ENCODE measurements at places on chromosomes 12 and 14. TPM values are rescaled to one million over a fixed set of nuclear protein-coding genes. Genes with fewer than 3 reads are reported as not detected.

Gene TEX52
- 1.5 TPM for polyA plus RNA-seq

Gene POLE
- polyA plus RNA-seq: 24.5 TPM

Gene OR11H6
- not detected for polyA plus RNA-seq

Gene BRF1
- 21.7 TPM for polyA plus RNA-seq

Gene MPHOSPH9
- polyA plus RNA-seq: 27.1 TPM

Gene CMA1
- not detected for polyA plus RNA-seq

Gene DLK1
- 1,941 TPM for polyA plus RNA-seq

Gene RNASE1
- 173 TPM for polyA plus RNA-seq

Gene KLHDC1
- polyA plus RNA-seq: 3.2 TPM

Gene HOXC6
- 15.7 TPM for polyA plus RNA-seq

DNA sequence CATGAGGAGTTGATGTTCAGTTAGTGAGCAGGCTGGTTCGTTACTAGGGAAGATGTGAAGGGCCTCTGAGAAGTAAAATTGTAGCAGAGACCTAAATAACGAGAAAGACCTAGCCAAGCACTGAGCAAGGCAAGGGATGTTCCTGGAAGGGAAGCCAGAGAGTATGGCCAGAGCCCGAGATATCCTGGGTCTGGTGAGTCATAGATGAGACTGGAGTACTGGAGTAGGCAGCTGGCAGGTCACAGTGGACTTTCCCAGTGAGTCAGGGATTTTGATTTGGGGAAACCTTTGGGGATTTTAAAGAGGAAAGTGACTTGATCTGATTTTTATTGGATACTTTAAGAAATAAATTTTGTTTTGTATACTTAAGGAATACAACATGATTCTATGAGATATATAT is 369.0 kb downstream of the DIO2 start:
- no peak for DNase-seq

- DNase-seq: no peak
Observed at GRCh38 chr14:90177539-90178189, 78.7 kb upstream of the PSMC1 start.

DNA sequence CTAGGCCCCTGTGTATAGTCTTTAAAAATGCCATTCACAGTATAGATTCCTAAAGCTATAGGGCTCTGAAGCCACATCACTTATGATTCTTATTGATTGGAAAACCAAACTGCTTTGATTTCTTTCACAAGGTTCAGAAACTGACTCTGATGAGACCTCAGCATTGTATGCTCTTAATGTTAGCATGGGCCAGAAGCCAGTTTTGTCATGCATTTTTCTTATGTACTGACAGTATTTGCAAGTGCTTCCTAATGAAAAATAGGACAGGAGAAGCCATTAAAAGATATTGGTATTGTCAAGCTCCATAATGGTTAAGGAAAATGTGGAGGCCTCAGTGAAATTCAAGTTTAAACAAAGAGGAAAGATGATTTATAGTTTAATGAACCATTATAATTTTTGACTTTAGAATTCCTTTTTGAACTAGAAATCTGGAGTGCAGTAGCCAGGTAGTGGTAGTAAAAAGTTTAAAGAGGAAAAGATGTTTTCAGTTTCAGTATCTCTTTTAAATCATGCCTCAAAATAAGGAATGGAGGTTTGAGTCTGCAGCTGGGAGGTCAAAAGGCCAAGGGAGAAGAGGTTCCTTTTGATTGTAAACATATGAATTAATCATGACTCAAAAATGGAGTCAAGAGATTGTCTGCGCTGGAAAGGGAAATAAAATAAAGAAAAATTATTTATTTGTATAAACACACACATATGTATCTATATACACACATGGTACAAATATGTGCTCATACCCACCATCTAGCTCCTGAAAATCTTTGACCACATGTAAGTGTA is 388.1 kb upstream of the PRICKLE1 start:
- no peak for DNase-seq

DNA sequence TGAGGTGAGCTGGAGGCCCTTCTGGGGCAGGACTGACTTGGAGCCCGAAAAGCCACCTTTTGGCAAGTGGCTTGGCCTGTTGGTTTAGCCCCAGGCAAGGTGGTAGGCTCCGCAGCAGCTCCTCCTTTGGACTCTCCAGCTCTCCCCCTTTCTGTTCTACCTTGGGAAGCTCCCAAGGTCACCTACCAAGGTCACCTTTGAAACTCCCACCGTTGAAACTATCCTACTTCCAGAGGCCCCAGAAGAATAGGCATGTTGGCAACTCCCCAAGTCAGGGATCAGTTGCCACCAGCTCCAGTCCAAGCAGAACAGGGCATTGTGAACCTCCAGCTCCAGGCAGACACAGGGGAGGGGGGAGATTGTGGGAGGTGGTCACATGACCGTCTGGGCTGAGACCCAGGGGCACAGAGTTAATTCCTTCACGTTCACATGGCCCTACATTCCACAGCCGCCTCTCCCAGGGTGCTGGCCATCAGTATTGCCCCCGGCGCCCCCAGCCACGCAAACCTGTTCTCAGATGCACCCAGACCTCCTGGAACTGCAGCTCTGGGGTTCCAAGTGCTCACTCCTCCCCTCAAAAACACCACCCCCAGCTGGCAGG is 14.4 kb downstream of the IRF2BPL start:
- DNase-seq: peak; percentile 68

GRCh38 chr12:1705774-1706631 is 15.1 kb downstream of the ADIPOR2 start:
- no peak for DNase-seq

GRCh38 chr14:102344485-102344884 is 18.2 kb downstream of the CINP start:
- no peak for DNase-seq

- no peak for DNase-seq
Observed at GRCh38 chr12:68234140-68234539, 8.5 kb upstream of the IL26 start.

DNA sequence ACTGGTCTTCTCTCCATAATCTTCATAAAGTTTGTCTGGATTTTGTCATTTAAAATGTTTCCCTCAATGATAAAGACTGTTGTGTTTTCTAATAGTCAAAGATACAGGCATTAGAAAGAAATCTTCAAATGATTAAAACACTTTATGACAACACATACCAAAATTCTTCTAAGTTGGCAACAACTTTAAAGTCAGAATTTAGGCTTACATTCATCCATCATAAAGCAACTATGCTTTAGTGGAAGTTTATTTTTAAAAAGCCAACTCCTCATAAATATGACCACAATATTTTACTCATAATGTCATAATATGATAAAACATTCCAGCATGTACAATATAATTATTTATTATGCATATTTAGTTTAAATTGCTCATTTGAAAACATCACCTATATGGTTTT is 17.2 kb upstream of the CCER1 start:
- DNase-seq: no peak

GRCh38 chr12:75823475-75823874 is 208.1 kb downstream of the PHLDA1 start:
- no peak for DNase-seq

DNA sequence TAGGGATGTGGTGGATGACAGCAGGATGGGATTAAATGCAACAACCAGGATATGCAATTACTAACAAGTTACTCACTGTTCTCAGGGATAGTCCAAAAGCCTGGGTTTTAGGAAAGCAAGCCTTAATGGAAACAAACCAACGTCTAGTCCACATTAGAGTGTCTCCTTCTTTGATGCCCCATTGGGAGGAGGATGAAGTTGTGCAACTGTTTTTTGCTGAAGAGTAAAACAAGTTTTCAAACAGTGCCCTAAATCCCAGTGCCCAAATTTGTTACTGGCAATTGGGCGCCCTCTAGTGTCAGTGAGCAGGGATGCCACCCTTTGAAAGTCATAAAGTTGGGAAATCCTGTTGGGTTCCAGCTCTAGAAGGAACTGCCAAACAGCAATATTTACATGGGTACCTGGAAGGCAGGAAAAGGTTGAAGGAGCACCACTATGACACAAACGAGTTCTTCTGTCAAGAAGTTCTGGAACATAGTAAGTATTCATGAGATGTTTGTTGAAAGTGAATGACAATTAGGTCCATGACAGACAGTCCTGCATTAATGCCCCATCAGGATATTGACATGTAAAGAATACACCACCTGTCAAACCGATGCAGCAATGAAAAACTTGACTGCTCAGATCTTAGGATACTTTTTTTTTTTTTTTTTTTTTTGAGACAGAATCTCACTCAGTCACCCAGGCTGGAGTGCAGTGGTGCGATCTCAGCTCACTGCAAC is 11.1 kb upstream of the DPF3 start:
- peak; percentile 82 for DNase-seq

- DNase-seq: peak; percentile 76
Observed at GRCh38 chr14:102314242-102315011, 5.1 kb upstream of the ZNF839 start.

DNA sequence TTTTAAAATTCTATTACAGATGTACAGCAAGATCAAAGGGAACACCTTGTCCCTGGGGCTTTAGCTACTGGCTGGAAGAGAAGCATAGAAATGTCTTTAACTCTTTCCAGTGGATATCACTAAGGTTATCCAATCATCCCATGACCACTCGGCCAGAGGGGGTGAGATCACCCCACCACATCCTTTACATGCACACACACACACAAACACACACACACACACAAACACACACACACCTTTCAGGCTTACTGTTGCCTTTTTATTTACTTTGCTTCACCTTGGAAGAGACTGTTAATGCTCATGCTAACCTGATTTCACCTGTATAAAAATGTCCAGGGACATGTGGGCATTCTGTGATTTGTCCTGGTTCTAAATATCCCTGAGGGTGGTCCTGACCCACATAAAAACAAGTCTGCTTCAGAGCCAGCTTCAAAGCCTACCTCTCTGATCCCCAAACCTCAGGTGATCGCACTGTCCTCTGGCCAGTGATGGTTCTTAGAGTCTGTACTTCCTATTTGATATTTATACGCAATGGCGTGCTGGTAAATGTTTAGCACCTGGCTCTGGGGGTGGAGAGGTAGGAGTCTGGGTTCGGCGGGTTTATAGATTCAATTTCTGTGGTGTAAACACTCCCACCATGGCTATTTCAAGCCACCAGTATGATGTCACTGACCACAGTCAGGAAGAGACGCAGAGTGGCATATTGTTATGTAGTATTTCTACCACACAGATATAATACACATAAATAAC is 166.1 kb upstream of the EEA1 start:
- DNase-seq: no peak

DNA sequence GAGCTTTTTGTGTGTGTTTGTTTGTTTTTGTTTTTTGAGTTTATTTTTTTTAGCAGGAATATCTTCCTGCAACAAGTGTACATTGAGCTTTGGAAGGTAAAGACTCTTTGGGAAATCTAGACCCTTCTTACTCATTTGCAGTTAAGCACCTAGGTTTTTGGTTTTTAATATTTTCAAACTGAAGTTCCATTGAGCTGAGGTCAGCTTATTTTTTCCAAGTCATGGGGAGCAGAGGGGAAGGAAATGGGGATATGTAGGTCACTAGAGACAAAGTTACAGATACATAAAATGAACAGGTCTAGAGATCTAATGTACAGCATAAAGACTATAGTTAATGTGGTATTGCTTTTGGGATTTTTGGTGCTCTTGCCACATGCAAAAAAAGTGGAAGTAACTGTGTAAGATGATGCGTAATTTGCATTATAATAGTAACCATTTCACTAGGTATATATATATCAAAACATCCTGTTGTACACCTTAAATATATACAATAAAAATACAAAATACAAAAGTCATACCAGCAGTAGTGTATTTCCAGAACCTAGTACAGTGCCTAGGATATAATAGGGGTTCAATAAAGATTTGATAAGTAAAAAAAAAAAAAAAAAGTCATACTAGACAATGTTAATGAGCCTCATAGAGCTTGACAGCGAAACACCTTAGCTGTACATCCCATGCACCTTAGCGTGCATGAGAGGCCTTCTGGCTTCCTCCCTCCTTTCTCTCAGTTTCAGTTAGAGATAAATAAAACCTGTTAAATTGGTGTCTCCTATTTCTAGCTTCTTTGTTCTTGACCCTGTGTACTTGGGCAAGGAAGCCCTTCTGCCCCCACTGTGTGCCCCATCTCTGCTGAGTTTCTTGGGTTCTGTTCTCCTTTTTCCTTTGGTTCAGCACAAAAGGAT is 22.7 kb downstream of the CGRRF1 start:
- no peak for DNase-seq

GRCh38 chr12:131217024-131217586 is 263.4 kb downstream of the ADGRD1 start:
- peak; percentile 16 for DNase-seq

DNA sequence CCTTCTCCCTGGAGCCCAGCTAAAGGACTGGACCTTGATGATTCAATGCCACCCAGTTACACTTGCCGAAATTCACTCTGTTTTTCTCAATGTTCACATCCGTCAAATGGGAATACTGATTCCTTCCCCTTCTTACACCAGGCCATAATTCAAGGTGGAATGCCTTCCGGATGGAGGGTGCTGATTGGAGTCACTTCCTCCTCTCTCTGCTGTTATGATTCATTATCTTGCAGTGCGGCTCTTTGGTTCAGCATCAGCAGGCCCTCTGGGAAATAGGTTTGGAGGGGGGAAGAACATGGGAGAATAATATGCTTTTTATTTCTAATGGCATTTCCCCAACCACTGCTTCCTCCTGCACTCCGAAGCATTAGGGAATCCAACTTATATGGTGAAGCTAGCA is 390.6 kb upstream of the TBX3 start:
- peak; percentile 14 for DNase-seq

DNA sequence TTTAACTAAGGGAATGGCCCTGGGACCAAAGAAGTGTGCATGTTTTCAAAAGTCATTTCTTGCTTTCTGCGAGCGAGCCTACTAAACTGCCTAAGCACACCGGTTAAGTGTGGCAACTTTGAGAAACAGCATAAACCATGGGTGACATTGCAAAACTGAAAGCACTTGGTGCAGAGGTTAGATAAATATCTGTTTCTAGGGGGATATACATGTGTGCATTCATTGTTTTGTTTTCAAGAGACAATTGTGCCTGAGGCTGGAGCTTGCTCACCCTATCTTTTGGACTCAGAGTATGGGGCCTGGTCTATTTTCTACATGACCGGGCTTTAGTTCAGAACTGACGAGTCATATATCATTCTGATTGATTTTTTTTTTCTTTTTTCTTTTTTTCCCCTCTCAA is 923.4 kb downstream of the NRXN3 start:
- no peak for DNase-seq

GRCh38 chr12:47296828-47297227 is 217.1 kb upstream of the AMIGO2 start:
- DNase-seq: no peak

DNA sequence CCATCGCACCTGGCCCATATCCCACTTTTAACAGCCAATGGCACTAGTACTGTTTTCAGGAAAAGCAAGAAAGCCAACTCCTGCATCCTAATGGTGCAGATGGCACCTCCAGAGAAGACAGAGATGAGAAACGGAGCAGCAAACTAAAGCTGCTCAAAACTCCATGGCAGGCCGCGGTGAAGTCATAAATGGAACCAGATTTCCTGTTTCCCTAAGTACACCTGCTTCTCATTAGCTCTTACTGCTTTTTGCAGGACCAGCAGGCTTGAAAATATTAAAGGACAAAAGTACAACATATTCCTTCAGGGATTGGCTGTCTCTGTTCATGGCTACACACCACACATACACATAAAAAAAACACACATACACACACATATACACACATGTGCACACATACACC is 36.7 kb upstream of the LGALS3 start:
- peak; percentile 71 for DNase-seq

All from muscle of back (tissue), 13 donors.